Neural crest cell (in vitro differentiated cells): ENCODE measurements at places on chromosomes 2 and 18. TPM values are rescaled to one million over a fixed set of nuclear protein-coding genes. Genes with fewer than 3 reads are reported as not detected.

The HYCC2 gene
- 14.6 and 17.4 TPM in 2 replicates for total RNA-seq

The GTF2A1L gene
- not detected in 2 replicates for total RNA-seq

The NOSTRIN gene
- total RNA-seq, result not detected in 2 replicates

The ONECUT2 gene
- total RNA-seq, result 8.2 and 10.8 TPM in 2 replicates

The ANO7 gene
- total RNA-seq, result 3.2 TPM in 2 replicates

The UNC80 gene
- total RNA-seq, result 2.5 and 2.8 TPM in 2 replicates

The HAAO gene
- total RNA-seq, result 3.5 and 4.9 TPM in 2 replicates

The MDH1B gene
- 2.0 and 4.6 TPM in 2 replicates for total RNA-seq

The CFAP65 gene
- 0.93 and 1.4 TPM in 2 replicates for total RNA-seq

The CHST9 gene
- 0.49 and 0.64 TPM in 2 replicates for total RNA-seq

The IL36G gene
- total RNA-seq, result not detected in 2 replicates

The DPP4 gene
- total RNA-seq, result 0.82 and 1.6 TPM in 2 replicates

DNA sequence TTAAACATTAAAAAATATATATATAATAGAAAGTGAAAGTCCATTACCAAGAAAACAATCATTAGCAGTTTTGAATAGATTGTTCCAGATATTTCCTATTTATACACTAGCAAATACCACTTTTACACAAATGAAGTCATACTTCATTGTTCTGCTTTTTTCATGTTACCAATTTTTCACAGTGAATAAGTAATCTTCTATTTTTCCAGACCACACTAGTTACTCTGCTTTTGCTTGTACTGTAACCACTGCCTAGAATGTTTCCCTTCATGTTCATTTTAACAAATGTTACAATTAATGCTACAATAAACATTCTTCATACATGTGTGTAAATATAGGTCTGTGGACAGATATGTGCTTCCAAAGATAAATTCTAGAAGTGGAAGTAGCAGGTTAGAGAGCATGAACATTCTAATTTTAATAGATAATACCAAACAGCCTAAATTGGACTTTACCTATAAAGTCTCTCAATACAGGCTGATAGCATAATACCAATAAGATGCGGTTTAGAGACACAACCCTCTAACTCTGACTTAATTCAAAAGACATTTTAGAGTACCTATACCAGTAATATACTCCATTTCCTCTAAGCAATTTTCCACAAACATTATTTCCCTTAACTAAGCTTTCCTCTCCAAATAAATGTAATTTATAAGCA is 17.0 kb downstream of the ITSN2 start:
- DNase-seq, result no peak
- no peak overlapping the region for H3K4me3 ChIP-seq
- no peaks in the 10 kb centered on the region for H3K36me3 ChIP-seq
- H3K4me1 ChIP-seq, result peaks cover 4% of the 10 kb centered on the region
- H3K27me3 ChIP-seq, result no peaks in the 10 kb centered on the region

GRCh38 chr2:174868878-174869277 is 104.6 kb upstream of the CHRNA1 start:
- H3K27ac ChIP-seq, result no peak overlapping the region
- no peak overlapping the region for H3K4me3 ChIP-seq
- peaks cover 17% of the 10 kb centered on the region for H3K4me1 ChIP-seq
- peaks cover 11% of the 10 kb centered on the region for H3K36me3 ChIP-seq
- H3K27me3 ChIP-seq, result no peaks in the 10 kb centered on the region

GRCh38 chr2:233814056-233814835 is 36.1 kb downstream of the MROH2A start:
- no peaks in the 10 kb centered on the region for H3K27me3 ChIP-seq
- H3K4me1 ChIP-seq, result peaks cover 12% of the 10 kb centered on the region
- no peaks in the 10 kb centered on the region for H3K36me3 ChIP-seq
- H3K4me3 ChIP-seq, result no peak overlapping the region
- no peak for DNase-seq

DNA sequence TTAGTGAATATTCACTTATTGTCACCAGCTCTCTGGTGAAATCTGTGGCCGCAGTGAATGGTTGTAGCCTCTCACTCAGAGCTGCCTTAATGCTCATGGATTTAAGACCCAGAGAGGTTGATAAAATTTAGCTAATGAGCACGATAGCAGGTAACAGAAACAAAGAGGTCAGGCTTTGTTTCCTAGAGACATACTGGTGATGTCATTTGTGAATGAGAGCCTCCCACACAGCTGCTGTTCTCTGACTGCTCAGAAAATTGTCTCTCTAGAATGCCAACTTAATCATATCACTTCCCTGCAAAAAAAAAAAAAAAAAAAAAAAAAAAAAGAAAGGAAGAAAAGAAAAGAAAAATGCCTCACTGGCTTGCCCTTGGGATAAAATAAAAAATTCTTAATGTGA is 411.7 kb upstream of the MYT1L start:
- no peak overlapping the region for H3K4me3 ChIP-seq
- H3K36me3 ChIP-seq, result no peaks in the 10 kb centered on the region
- no peak for DNase-seq

DNA sequence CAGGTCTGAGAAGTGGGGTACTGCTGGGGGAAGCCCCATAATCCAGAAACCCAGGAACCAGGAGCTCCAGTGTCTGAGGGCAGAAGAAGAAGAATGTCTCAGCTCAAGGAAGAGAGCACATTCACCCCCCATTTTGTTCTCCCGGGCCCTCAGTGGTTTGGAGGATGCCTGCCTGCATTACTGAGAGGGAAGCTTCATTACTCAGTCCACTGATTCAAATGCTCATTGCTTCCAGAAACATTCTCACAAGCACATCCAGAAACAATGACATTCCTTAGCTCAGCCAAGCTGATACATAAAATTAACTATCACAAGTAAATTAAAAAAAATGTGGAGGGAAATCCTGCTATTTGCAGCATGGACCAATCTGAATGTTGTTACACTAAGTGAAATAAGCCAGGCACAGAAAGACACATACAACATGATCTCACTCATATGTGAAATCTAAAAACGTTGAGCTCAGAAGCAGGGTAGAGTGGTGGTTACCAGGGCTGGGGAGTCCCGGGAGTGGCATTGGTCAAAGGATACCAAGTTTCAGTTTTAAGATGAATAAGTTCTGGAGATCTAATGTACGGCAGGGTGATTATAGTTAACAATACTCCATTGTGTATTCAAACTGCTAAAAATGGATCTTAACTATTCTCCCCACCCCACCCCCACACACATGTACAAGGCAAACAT is 459.3 kb downstream of the GALR1 start:
- no peaks in the 10 kb centered on the region for H3K36me3 ChIP-seq
- no peak overlapping the region for H3K4me3 ChIP-seq
- no peak for DNase-seq
- no peak overlapping the region for H3K27ac ChIP-seq

- no peak overlapping the region for H3K27ac ChIP-seq
- no peaks in the 10 kb centered on the region for H3K36me3 ChIP-seq
- H3K4me1 ChIP-seq, result peaks cover 18% of the 10 kb centered on the region
- H3K4me3 ChIP-seq, result no peak overlapping the region
- no peaks in the 10 kb centered on the region for H3K27me3 ChIP-seq
- no peak for DNase-seq
Measured at GRCh38 chr2:149221002-149221401, 109.4 kb upstream of the LYPD6 start.

GRCh38 chr18:76689646-76690264 is 132.6 kb upstream of the ZNF236 start:
- H3K36me3 ChIP-seq, result no peaks in the 10 kb centered on the region
- no peak overlapping the region for H3K4me3 ChIP-seq
- peaks cover 4% of the 10 kb centered on the region for H3K27me3 ChIP-seq
- no peak for DNase-seq
- no peak overlapping the region for H3K27ac ChIP-seq
- peaks cover 10% of the 10 kb centered on the region for H3K4me1 ChIP-seq

DNA sequence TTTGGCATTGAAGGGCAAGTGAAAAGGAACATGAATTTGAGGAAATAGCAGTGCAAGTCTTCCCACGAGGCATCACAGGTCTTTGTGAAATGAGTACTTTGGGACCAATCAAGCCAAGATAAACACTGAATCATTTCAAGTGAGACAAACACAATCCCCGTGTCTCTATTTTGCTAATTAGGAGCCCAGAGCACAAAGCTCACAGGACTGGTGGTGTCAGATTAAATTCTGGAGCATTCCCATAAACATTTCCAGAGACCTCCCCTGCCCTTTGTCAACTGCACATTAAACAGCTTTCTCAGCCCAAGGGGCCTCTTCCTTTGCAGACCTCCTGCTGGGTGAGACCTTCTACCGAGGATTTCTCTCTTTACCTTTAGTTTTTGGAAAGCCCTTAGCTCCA is 50.7 kb downstream of the DAPL1 start:
- peaks cover 3% of the 10 kb centered on the region for H3K27me3 ChIP-seq
- no peak for DNase-seq
- H3K4me3 ChIP-seq, result no peak overlapping the region
- H3K36me3 ChIP-seq, result no peaks in the 10 kb centered on the region
- H3K4me1 ChIP-seq, result peaks cover 6% of the 10 kb centered on the region

- peaks cover 25% of the 10 kb centered on the region for H3K4me1 ChIP-seq
- no peak overlapping the region for H3K4me3 ChIP-seq
- no peak overlapping the region for H3K27ac ChIP-seq
- H3K27me3 ChIP-seq, result no peaks in the 10 kb centered on the region
Measured at GRCh38 chr2:4420032-4420431, 716.7 kb downstream of the DCDC2C start.

DNA sequence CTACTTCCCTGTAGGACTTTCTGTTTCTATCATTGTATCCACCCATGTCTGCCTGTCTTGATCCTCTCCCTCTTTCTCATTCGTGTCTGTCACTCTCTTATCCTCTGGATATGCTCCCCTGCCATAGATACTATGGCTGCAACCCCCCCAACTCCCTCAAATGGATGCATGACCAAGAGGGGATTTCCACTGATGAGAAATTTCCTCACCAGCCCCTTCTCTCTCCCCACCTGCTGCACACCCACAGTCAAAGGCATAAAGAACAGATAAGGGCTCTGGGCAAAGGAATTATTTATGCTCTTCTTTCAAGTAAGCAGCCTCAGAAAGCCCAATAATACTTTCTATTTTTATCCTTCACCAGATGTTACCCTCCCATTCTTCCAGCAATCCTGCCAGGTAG is 121.3 kb downstream of the FOXI3 start:
- H3K36me3 ChIP-seq, result no peaks in the 10 kb centered on the region
- peak overlapping the region; percentile 13 for H3K27ac ChIP-seq
- H3K4me1 ChIP-seq, result peaks cover 23% of the 10 kb centered on the region
- DNase-seq, result no peak
- H3K27me3 ChIP-seq, result peaks cover 3% of the 10 kb centered on the region

- H3K36me3 ChIP-seq, result no peaks in the 10 kb centered on the region
- no peak overlapping the region for H3K4me3 ChIP-seq
- H3K4me1 ChIP-seq, result peaks cover 4% of the 10 kb centered on the region
- H3K27ac ChIP-seq, result no peak overlapping the region
- DNase-seq, result no peak
Measured at GRCh38 chr2:168976034-168976654, 55.0 kb downstream of the ABCB11 start.

DNA sequence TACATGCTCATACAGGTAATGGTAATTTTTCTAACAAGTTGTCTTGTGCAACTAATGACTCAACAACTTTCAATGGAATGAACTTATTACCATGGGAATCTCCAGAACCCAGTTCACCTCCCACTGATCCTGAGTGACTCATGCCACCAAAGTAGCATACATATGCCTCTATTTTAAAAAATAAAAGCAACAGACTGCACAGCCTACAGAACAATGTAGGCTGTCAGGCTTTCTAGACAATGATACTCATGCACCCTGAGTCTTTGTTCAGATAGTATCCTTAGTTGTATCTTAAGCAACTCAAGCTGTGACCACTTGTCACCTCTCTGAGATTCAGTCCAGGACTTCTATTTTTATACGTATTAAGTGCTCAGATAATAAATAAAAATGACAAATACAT is 531.0 kb upstream of the SETBP1 start:
- no peaks in the 10 kb centered on the region for H3K4me1 ChIP-seq
- H3K27me3 ChIP-seq, result no peaks in the 10 kb centered on the region
- no peak for DNase-seq
- no peak overlapping the region for H3K27ac ChIP-seq
- no peak overlapping the region for H3K4me3 ChIP-seq

DNA sequence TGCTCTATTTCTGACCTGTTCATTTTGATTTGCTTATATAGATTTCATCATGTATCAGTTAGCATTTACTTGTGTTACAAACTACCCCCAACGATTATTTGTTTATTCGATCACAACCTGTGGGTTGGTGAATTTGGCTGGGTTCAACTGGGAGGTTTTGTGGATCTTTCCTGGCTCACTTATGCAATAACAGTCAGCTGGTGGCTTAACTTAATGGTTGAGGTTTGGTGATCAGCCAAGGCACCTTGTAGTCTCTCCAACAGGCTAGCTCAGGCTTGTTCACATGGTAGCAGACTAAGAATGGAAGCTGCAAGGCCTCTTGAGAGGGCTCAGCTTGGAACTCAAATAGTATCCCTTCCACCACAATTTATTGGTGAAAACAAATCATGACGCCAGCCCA is 5.4 kb upstream of the PUM2 start:
- H3K27me3 ChIP-seq, result no peaks in the 10 kb centered on the region
- no peaks in the 10 kb centered on the region for H3K4me1 ChIP-seq
- no peak for DNase-seq
- no peak overlapping the region for H3K27ac ChIP-seq
- H3K36me3 ChIP-seq, result no peaks in the 10 kb centered on the region
- H3K4me3 ChIP-seq, result no peak overlapping the region

DNA sequence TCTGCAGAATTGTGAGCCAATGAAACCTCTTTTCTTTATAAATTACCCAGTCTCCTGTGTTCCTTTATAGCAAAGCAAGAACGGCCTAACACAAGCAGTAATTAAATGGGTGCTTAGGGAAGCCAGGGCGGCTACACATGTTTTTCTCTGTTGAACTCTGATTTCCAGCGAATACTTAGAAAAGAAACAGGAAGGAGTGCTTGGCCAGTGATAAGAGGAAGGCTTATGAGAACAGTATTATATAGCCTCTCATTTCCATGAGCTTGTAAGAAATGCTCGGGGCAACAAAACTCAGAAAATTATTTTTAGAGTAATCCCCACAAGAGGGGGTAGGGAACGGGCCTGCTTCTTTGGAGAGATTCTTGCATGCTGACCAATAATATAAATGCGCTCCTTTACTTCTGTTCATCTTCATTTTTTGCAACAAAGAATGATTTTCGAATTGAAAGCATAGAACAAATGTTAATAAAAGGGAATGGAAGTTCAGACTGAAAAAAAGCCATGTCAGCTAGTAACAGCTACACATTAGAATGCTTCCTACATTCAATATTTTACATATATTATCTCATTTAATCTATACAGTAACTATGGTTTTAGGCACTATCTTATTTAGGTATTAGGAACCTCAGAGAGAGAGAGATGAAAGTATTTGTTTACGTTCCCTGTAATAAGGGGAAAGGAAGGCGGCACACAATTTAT is 49.7 kb upstream of the CCDC85A start:
- H3K27me3 ChIP-seq, result no peaks in the 10 kb centered on the region
- no peak for DNase-seq
- peaks cover 5% of the 10 kb centered on the region for H3K4me1 ChIP-seq
- H3K27ac ChIP-seq, result peak overlapping the region; percentile 87

- no peak for DNase-seq
- no peak overlapping the region for H3K4me3 ChIP-seq
- H3K27ac ChIP-seq, result no peak overlapping the region
- H3K36me3 ChIP-seq, result no peaks in the 10 kb centered on the region
- H3K27me3 ChIP-seq, result no peaks in the 10 kb centered on the region
Measured at GRCh38 chr18:8938817-8939216, 163.7 kb upstream of the NDUFV2 start.

- H3K27ac ChIP-seq, result no peak overlapping the region
- no peak overlapping the region for H3K4me3 ChIP-seq
- no peak for DNase-seq
- H3K36me3 ChIP-seq, result no peaks in the 10 kb centered on the region
Measured at GRCh38 chr2:649426-650342, 27.5 kb downstream of the TMEM18 start.

GRCh38 chr18:60905699-60906098 is 427.5 kb upstream of the CDH20 start:
- H3K4me3 ChIP-seq, result no peak overlapping the region
- peaks cover 4% of the 10 kb centered on the region for H3K27me3 ChIP-seq
- H3K27ac ChIP-seq, result no peak overlapping the region
- H3K4me1 ChIP-seq, result no peaks in the 10 kb centered on the region
- DNase-seq, result no peak
